ENCODE measurements at places on chromosomes 4 and X.

GRCh38 chrX:154738011-154738738, 12.7 kb downstream of the GAB3 start:
- peak; percentile 52 for DNase-seq

- DNase-seq = no peak
Observed at GRCh38 chr4:55793479-55793878, 26.1 kb upstream of the EXOC1L start.

DNA sequence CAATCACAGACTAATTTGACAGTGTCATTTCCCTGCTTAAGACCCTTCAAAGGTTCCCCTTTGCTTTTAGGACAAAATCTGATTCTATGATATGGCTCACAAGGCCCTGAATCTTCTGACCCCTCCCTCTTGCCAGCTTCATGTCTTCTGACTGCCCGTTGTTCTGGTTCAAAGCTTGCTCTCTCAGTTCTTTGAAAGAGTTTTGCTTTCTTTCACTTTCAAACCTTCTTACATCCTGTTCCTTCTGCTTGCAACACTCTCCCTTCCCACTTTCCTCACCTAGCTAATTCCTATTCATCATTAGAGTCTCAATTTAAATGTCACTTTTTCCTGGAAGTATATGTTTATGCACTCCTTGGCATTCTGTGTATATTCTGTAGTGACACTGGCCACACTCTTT, 299.2 kb downstream of the IDS start:
- DNase-seq = no peak

DNA sequence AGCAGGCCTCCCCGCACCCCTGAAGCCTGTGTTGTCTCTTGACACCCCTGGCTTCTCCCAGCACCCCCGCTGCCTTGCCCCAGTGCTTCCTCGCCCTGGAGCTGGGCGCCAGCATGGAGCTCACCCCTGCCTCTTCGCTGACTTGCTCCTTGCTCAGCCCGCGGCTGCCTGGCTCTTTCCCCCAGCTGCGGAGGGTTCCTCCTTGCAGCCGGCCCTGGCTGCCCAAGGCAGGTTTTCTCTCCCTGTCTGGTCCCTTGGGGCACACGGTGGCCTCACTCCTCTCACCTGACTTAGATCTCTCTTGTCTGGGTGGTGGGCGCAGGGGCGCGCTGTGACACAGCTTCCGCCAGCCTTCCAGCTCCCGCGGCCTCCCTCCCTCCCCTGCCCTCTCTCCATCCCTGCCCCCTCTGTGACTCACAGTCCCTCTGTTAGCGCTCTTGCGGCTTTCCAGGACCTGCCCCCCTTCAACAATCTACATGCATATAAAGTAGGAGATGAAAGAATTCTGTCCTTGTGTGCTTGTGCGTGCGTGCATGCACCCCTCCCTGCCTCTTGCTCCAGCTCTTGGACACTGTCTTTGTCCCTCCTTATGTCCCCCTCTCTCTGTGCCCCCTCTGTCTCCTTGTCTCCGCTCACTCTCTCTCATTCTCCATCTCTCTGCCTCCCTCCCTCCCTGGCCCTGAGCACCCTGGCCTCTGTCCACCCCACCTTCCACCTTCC, 2.2 kb downstream of the PLXNB3 start:
- DNase-seq = peak; percentile 46

GRCh38 chr4:8770518-8771257, 101.0 kb downstream of the HMX1 start:
- DNase-seq = no peak

- DNase-seq = no peak
Observed at GRCh38 chr4:183164963-183165362, 65.9 kb downstream of the WWC2 start.

GRCh38 chr4:165360041-165360695, 18.6 kb upstream of the CPE start:
- DNase-seq = no peak

GRCh38 chr4:169689681-169690080, 68.1 kb downstream of the HPF1 start:
- DNase-seq = no peak

- DNase-seq = peak; percentile 37
Observed at GRCh38 chrX:103831803-103832544, at the start of gene RAB9B. Gene RAB9B (minus strand): TSS chrX:103832257. CDS start chrX:103825784, 6,473 bp downstream.

DNA sequence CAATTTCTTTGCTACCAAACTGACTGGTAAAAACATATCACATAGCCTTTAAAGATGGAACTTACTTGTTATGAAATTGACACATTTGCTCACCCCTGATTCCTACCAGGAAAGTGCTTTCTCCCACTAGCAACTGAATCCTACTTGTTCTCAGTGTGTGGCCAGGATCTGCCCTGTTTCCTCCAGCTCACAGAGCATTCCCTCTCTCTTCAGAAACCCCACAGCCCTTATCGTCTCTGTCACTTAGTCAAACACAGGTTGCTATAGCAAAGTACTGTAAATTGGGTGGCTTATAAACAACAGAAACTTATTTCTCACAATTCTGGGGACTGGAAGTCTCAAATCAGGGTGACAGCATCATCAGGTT, 265.2 kb upstream of the BOD1L1 start:
- no peak for DNase-seq

DNA sequence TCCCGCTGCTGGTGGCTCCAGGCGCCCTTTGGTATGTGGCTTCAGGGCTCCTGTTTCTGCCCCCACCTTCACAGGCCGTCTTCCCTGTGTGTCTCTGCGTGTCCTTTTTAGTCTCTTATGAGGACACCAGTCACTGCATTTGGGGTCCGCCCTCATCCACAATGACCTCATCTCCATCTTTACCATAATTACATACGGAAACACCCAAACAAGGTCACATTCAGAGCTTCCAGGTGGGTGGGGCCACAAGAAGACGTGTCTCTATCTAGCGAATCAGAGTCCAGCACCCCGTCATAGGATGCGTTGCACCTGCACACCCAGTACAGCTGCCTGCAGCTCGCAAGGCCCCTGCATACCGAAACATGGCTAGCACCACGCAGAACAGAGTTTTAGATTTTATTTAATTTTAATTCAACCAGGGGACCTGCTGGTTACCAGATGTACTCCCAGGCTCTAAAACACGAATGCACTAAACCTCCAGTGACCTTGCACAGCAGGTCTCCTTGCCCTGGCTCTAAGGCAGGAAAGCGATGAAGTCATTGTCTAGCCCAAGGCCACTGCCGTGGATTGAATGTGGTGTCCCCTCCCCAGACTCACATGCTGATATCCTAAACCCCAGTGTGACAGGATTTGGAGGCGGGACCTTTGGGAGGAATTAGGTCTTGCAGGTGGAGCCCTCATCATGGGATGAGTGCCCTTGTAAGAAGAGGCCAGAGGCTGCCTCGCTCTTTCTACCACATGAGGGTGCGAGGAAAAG, 30.3 kb downstream of the ABLIM2 start:
- no peak for DNase-seq

- DNase-seq = no peak
Observed at GRCh38 chr4:60948008-60948407, 252.1 kb upstream of the ADGRL3 start.

- no peak for DNase-seq
Observed at GRCh38 chr4:90071289-90072235, 55.6 kb upstream of the CCSER1 start.

GRCh38 chrX:64662876-64663275, 267.6 kb upstream of the MTMR8 start:
- DNase-seq = no peak

GRCh38 chr4:20926529-20926928, 226.3 kb downstream of the PACRGL start:
- no peak for DNase-seq

- DNase-seq = no peak
Observed at GRCh38 chr4:27123123-27123768, 262.6 kb downstream of the STIM2 start.

- DNase-seq = peak; percentile 72
Observed at GRCh38 chr4:2934077-2934812, 29.0 kb downstream of the NOP14 start.

GRCh38 chrX:15619053-15619755, 18.4 kb upstream of the ACE2 start:
- no peak for DNase-seq

DNA sequence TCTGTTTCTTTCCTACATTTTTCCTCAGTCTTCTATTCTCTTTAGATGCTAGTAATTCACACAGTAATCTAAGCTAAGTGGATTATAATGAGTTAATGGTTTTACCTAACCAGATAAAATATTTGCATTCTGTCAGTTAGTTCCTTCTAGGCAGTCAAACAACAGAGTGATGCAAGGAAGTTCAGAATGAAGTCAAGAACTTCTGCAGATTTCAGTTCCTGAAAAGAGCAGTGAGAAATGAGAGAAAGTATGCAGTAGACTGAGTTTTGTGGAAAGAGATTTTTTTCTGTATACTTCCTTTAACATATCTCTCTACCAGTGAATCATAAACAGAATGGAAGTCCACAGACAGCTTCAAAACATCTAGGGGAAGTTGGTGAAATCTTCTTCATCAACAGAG, 774.0 kb upstream of the POU3F4 start:
- no peak for DNase-seq

DNA sequence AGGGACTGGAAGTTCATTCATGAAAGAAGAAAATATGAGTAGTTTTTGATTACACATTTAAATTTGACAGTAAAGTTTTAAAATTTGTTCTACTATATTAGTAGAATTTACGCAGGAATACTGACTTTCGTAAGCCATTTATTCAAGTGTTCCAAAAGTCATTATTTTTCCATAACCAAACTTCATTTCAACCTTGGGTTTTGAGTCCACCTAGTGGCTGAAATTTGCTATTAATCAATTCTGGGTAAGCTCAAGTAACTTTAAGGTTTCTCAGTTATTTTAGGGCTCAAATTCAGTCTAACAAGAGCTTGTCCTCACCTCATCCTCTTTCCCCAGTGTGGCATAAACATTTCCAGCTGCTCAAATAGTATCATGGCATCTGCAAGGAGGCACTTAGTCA, 175.4 kb downstream of the SH3BGRL start:
- no peak for DNase-seq

DNA sequence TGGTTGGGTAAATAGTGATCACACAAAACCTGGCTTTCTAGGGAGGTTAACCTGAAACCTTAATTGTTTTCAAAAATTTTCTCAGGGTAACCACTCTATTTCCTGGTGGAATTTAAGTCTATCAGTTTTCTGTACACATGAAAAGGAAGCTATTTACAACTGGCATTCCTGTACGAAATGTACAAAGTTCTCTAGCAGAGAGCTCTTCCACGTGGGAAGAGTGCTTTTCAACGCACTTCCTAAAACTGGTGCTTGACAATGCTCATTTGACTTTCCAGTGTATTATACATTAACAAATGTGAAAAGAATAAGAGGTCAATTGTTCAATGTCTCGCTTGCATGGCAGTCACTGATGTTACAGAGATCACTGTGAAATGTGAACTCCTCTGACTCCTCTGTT, 2.8 kb upstream of the SOD3 start:
- no peak for DNase-seq

- DNase-seq = no peak
Observed at GRCh38 chr4:86967073-86967472, 32.3 kb downstream of the AFF1 start.

DNA sequence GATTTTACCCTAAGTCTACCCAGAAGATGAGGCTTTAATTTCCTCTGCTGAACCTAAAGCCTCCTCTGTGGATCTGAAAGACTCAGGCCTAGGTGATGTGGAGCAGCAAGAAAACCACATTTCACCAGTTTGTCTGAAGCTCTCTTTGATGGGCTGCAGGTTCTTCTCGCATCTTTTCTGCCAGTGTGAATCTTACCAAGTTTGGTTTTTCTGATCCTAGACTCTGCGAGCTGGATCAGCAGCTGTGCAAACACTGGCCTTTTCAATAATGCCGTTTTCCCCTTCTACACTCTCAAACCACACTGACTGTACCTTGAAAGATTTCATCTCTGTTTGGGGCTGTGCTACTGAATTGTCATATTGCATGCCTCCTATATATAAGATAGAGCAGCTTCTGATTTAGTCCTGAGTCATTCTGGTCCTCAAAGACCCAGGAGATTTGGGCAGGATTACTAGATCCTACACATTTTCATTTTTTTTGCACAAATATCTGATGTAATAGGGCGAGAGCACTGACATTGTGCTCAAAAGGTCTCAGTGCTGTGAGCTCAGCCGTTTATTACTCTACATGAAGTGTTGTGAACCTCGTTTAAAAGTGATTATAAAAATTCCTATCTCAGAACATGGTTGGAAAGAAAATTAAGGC, 133.6 kb upstream of the FAM9C start:
- peak; percentile 25 for DNase-seq

DNA sequence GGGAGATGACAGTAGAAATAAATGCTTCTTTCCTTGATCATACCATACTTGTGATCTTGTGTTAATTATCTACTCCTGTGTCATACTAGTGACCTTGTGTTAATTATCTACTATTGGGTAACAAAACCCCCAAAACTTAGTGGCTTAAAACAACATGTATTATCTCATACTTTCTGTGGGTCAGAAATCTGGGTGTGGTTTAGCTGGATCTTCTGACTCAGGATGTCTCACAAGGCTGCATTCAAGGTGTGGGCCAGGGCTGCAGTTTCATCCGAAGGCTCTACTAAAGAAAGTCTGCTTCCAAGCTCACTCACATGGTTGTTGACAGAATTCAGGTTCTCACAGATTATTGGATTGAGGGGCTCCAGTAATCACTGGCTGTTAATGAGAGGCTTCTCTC, 70.3 kb upstream of the NDP start:
- DNase-seq = no peak

GRCh38 chrX:26352891-26353430, 137.0 kb downstream of the MAGEB5 start:
- no peak for DNase-seq

DNA sequence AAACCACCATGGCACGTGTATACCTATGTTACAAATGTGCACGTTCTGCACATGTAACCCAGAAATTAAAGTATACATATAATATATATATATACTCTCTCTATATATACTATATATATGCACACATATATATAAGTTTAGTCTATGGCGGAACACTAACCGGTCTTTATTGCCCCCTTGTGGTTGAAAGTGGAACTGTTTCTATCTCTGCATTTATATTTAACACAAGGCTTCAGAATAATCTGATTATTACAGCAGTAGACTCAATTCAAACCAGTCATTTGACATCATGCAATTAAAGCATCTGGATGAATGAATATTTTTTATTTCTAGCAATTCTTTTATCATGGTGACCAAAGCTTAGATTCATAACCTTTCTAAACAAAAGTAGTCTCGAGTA, 14.6 kb downstream of the RAB9B start:
- DNase-seq = peak; percentile 36

DNA sequence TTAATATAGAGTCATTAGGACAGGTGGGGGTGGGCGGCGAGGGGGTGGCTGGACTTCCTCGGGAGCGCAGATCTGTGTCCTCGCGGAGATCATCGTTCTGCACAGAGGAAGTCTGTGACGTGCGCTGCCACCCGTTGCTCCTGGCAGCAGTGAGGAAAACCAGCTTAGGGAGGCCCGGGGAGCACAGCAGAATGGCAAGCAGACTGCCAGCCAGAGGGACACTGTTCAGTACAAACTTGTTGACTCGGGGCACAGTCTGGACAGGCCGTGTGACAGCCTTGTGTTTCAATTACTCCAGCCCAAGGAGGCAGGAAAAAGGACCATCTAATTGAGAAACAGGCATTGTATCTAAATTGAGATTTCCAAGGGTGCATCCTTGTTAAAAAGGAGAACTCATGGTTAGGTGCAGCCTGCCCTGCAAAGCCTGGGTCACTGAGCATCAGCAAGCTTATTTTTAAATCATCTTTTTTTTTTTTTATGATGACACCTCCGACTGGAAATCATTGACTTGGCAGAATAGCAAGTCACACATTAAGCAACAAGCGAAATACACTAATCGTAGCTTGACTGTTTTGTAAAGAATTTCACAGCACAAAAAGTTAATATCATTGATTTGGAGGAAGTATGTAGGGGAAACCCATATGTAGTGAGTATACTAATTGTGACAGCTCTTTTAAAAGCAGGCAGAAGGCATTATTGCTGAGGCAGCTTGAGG, 512.0 kb upstream of the FAT1 start:
- DNase-seq = no peak

Measured in CD4-positive, alpha-beta T cell treated with Interleukin-17A for 4 hours (primary cell).